ENCODE measurements at places on chromosomes 4 and X.

- H3K4me1 ChIP-seq: peaks cover 29% of the 10 kb centered on the region
- DNase-seq: peak; percentile 24
- no peaks in the 10 kb centered on the region for H3K36me3 ChIP-seq
- no peaks in the 10 kb centered on the region for H3K27me3 ChIP-seq
- no peak overlapping the region for H3K4me3 ChIP-seq
Measured at GRCh38 chrX:154717824-154718223, 33.1 kb downstream of the GAB3 start.

DNA sequence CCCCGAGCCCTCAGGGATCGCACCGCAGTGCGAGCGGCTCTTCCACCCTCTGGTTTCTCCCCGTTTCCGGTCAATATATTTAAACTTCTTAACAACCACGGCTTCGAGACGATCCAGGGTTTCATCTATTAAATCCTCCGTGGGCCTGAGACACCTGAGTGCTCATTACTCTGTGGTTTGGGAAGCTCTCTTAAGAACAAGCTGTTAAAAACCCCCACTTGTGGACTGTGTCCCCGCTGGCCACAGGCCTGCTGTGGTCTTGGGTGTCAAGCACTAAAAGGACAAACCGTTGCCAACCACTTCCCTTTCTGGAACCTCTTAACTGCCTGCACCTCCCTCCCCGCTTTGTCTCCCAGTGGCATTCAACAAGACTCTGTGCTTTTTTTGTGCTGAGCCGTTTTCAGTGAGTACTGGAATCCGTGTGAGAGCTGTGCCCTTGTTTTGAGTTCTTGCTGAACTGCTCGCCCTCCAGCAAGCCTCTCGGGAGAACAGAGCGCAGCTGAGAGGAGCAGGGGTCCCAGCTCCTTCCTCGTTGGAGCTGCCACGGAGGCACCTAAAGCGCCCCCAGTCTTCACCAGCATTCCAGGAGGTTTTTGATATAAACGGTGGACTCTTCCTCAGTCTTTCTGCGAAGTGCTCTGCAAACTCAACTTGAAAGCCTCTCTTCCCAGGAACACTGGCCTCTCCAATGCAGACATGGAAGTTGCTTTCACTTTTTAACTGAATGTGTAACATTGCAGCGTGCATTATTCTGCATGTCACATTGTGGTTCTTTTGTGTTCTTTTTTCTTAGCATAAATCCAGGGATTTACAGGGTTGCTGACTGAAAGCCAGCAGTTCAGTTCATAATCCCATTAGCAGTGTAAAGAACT is 691 bp upstream of the IGFBP7 start:
- peaks cover 59% of the 10 kb centered on the region for H3K27me3 ChIP-seq
- peaks cover 11% of the 10 kb centered on the region for H3K4me1 ChIP-seq
- no peak for DNase-seq
- H3K27ac ChIP-seq: no peak overlapping the region

DNA sequence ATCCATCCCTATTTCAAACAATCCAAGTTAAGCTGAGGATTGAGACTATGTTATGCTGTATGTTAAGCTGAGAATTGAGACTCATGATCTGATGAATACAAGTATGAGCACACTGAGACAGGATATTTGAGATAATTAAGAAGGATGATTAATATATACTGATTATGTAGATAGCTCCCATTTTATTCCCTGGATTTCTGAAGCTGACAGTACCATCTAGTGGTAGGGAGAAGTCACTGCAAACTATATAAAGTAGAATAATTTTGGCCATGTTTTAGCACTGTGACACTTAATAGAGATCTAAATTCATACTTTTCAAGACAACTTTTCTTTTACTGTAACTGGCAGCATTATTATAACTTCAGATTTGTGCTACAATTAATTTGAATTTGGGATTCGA is 63.8 kb upstream of the HPRT1 start:
- H3K27ac ChIP-seq: no peak overlapping the region
- H3K27me3 ChIP-seq: no peaks in the 10 kb centered on the region
- peaks cover 9% of the 10 kb centered on the region for H3K4me1 ChIP-seq
- H3K4me3 ChIP-seq: no peak overlapping the region

DNA sequence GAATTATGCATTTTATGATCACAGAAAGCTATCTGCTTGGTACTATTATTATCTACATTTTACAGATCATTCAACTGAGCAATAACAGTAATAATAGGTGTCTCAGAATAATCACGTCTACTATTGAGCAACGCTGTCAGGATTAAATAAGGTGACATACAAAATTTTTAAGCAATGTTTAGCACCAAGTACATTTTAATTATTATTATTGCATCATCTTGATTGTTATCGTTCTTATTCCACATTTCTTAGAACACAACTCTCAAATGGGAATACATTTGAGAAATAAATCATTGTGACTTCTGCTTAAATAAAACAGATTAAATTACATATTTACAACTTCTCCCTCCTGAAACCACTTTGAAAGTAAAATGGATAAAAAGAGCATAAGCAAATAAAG is 1083.5 kb upstream of the ADGRL3 start:
- no peak overlapping the region for H3K27ac ChIP-seq
- no peak for DNase-seq

DNA sequence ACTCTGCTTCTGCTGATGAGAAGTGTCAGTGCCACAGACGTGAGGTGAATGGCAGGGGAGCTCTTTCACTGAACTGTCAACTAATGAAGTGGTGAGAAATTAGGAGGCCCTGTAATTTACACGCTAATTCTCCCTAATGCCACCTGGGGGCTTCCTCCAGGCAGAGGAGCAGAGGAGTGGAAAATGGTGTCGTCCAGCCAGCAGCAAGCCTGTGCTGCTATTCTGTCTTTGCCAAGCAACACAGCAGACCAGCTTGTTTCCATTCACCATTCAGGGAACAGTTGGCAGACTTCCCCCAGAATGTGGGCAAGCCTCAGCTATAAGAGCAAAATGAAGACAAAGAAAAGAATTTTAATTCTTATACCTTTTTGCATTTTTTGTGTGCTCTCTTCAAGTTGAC is 245.2 kb upstream of the TET2 start:
- no peak overlapping the region for H3K27ac ChIP-seq
- no peaks in the 10 kb centered on the region for H3K27me3 ChIP-seq
- DNase-seq: no peak
- H3K36me3 ChIP-seq: no peaks in the 10 kb centered on the region

DNA sequence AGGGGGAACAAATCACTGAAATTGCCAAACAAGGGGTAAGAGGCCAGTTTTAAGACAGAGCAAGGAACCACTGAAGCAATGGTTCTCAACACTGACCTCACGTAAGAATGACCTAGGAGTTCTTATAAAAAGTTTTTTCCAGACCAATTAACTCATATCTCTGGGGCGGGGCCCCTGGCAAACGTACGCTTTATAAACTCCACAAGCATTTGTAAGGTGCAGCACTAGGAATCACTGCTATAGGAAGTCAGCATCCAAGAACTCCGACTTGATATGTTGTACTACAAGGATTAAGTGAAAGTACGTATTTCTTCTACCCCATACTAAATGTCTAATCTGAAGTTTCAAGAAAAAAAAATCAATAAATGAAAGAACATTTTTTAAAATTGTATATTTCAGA is 269.9 kb downstream of the RCHY1 start:
- H3K27ac ChIP-seq: no peak overlapping the region
- no peaks in the 10 kb centered on the region for H3K27me3 ChIP-seq
- DNase-seq: no peak
- H3K36me3 ChIP-seq: no peaks in the 10 kb centered on the region

- DNase-seq: no peak
- H3K27ac ChIP-seq: no peak overlapping the region
- no peak overlapping the region for H3K4me3 ChIP-seq
- no peaks in the 10 kb centered on the region for H3K27me3 ChIP-seq
- H3K36me3 ChIP-seq: no peaks in the 10 kb centered on the region
- no peaks in the 10 kb centered on the region for H3K4me1 ChIP-seq
Measured at GRCh38 chr4:157702831-157703230, 470.0 kb downstream of the GASK1B start.

DNA sequence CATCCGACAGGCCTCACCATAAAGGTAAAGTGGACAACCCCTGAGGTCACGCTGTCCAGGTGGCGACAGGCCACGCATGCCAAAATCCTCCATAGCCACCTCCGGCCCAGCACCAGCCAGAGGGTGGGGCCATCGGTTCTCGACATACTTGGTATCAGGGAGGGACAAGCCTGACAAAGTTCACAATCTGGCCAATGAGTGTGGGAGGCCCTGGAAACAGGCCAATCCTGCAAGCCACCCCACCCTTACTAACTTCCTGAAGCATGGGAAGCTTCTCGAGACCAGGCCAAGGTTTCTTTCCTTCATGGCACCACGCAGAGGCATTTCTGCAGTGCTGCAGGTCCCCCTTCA is 73.8 kb downstream of the MTMR1 start:
- H3K27me3 ChIP-seq: no peaks in the 10 kb centered on the region
- H3K4me3 ChIP-seq: no peak overlapping the region
- peaks cover 6% of the 10 kb centered on the region for H3K4me1 ChIP-seq
- no peak for DNase-seq
- no peaks in the 10 kb centered on the region for H3K36me3 ChIP-seq

GRCh38 chr4:118729287-118730286 is 44.4 kb downstream of the METTL14 start:
- H3K36me3 ChIP-seq: peaks cover 27% of the 10 kb centered on the region
- peaks cover 7% of the 10 kb centered on the region for H3K4me1 ChIP-seq
- H3K27me3 ChIP-seq: no peaks in the 10 kb centered on the region
- H3K27ac ChIP-seq: no peak overlapping the region

- peaks cover 12% of the 10 kb centered on the region for H3K4me1 ChIP-seq
- H3K36me3 ChIP-seq: no peaks in the 10 kb centered on the region
- DNase-seq: peak; percentile 71
- H3K27me3 ChIP-seq: peaks cover 74% of the 10 kb centered on the region
- peak overlapping the region; percentile 9 for H3K27ac ChIP-seq
Measured at GRCh38 chr4:122827879-122828601, 1.4 kb downstream of the FGF2 start.

Measured in activated naive CD4-positive, alpha-beta T cell treated with anti-CD3 and anti-CD28 coated beads for 36 hours (primary cell).